Stimulated activated CD4-positive, alpha-beta T cell treated with anti-CD3 and anti-CD28 coated beads, Interleukin-4, amount 100 ng/mL, for 1 hour (primary cell): ENCODE measurements at places on chromosomes 2 and 18.

DNA sequence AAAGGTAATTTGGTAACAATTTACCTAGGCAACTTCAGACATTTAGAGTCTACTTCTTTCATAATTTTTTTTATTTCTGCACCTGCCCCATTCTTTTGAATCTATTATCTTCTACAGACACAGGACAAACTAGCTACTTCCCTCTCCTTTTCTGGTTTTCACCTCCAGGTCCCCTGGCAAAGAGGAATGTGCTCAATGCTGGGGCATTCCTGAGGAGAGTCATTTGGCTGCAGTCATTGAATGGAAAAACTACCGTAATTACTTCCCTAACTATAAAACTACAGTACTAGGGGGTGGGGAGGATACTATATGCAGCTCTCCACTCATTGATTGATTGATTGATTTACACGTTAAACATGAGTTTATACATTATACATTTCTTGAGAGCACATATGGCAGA, 11.2 kb upstream of the ARHGAP28 start:
- DNase-seq = no peak

- no peak for DNase-seq
These were observed 135.5 kb upstream of the MYT1L start for GRCh38 chr2:2466534-2466933.

DNA sequence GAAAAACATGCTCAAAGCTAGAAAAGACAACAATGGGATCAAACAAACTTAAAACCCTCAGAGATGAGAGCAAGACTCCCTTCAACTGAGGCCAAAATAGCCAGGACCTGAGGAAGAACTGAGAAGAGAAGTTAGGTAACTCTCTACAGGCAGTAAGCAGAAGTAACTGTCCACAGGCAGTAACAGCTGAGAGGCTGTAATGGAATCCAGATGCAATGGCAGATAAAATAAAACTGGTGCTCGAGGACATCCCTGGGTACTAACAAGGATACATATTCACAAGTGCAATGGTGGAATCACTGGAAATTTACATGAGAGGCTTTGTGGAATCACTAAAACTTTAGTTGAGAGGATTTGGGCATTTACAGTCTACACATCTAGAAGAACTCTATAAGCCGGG, 30.4 kb upstream of the C2orf66 start:
- no peak for DNase-seq

GRCh38 chr2:100422320-100423055, 5.0 kb upstream of the CHST10 start:
- DNase-seq = no peak

GRCh38 chr2:233118648-233119000, 58.5 kb downstream of the INPP5D start:
- no peak for DNase-seq

DNA sequence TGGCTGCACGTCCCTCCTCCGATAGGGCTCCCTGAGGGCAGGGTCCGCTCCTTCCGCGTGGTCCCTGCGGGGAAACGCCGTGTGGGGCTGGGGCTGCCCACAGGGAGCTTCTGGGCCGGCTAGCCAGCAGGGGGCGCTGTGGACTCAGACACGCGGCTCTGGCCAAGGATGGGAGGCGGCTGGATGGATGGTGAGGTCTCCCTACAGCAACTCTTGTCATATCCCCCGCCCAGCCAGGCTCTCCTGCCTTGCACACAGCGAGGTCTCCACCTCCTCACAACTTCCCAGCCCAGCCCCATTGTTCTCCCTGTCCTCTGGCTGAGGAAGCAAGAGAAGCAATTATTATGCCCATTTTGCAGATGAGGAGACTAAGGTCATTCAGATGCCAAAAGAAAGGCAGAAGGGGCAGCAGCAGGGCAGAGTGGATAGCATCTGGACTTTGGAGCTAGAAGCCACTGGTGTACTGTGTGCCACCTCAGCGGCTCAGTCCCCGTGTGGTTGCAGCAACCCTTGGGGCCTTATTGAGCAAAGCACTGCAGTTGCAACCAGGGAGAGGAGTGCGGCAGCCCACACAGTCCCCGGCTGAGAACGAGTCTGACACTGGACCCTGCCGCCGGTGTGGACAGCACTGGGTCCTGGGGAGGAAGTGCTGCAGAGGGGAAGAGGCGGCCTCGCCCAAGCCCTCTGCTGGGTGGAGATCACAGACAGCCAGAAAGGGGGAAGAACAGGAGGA, 99.0 kb downstream of the ZFP36L2 start:
- DNase-seq = peak; percentile 93

DNA sequence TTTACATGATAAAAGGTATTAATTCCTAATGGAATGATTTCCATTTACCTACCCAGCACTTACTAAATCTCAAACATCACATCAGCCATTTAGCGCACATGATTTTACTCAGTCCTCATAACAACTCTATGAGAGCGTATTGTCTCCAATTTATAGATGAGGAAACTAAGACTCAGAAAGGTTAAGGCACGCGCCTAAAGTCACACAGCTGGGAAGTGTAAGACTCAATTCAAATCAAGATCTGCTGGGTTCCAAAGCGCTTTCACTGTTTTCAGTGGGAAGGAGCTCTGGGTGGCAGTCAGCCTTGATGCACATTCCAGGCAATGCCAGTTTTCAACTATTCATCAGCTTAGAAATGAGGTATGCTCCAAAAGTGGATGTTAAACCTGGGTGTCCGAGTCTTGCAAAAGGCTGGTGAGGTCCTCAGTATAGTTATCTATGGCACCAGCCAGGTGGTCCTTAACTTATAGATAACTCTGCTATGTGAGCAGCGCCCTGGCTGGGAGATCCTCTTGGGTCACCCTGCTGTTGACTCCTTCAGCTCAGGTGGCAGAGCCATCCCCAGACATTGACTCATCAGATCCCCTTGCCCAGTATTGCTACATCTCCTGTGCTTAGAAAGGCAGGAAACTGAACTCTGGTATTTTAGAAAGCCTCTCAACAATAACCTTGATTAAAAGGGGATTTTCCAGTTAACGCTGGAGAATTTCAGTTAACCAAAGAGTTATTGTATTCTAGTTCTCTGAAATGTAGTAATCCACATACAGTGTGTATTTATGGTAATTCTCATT, 47.1 kb downstream of the SLC4A1AP start:
- no peak for DNase-seq

- DNase-seq = no peak
These were observed 2.1 kb downstream of the MDH1 start for GRCh38 chr2:63590626-63591408.

DNA sequence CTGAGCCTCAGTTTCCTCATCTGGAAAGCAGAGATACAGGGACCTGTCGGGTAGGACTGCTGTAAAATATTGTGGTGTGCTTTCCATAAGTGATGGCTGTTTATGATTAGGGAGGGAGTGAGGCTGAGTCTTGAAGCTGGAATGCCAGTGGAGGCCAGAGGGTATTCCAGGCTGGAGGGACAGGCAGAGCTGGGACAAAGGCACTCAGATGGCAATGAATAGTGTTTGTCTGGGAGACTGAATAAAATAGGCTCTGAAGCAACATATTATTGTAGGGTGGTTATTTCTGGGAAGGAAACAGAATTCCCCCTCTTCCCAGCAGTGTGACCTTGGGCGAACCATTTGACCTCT, 120.7 kb downstream of the INHBB start:
- no peak for DNase-seq

- DNase-seq = no peak
These were observed 88.2 kb downstream of the GREB1L start for GRCh38 chr18:21330122-21330701.

GRCh38 chr18:28875059-28875458, 698.1 kb upstream of the CDH2 start:
- no peak for DNase-seq

GRCh38 chr2:147829106-147829505, 15.7 kb upstream of the ACVR2A start:
- DNase-seq = no peak

DNA sequence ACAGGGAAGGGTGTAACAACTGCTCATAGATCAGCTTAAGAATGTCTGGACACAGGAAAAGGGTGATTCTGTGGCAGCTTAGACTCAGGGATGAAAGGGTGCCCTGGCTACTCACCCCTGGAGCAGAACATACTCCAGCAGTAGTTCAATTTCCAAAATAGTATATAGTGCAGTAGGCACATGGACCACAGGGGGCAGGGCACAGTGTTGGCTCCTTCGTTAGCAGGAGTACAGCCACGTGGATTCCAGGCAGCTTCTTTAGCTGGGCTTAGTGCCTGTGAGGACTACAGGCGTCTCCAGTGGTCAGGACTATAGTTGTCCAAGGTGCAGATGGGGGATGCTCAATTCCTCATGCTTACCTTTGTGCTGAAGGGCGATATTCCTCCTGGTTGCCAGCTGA, 277.5 kb upstream of the DDX18 start:
- DNase-seq = no peak

- DNase-seq = no peak
These were observed 284.1 kb downstream of the CYRIA start for GRCh38 chr2:16381511-16381910.

DNA sequence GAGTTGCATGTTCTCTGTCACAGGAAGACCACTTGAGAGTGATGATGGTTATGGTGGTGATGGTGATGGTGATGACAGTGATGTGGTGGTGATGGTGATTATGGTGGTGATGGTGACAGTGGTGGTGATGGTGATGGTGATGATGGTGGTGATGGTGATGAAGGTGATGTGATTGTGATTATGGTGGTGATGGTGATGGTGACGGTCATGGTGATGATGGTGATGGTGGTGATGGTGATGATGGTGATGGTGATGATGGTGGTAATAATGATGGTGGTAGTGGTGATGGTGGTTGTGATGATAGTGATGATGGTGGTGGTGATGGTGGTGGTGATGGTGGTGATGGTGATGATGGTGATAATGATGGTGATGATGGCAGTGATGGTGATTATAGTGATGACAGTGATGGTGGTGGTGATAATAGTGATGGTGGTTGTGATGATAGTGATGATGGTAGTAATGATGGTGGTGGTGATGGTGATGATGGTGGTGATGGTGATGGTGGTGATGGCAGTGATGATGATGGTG, 93.7 kb downstream of the ASB1 start:
- no peak for DNase-seq
